ENCODE measurements at places on chromosomes 7 and 10.

- DNase-seq = no peak
Measured at GRCh38 chr10:87622314-87623004, 37.2 kb upstream of the PAPSS2 start.

DNA sequence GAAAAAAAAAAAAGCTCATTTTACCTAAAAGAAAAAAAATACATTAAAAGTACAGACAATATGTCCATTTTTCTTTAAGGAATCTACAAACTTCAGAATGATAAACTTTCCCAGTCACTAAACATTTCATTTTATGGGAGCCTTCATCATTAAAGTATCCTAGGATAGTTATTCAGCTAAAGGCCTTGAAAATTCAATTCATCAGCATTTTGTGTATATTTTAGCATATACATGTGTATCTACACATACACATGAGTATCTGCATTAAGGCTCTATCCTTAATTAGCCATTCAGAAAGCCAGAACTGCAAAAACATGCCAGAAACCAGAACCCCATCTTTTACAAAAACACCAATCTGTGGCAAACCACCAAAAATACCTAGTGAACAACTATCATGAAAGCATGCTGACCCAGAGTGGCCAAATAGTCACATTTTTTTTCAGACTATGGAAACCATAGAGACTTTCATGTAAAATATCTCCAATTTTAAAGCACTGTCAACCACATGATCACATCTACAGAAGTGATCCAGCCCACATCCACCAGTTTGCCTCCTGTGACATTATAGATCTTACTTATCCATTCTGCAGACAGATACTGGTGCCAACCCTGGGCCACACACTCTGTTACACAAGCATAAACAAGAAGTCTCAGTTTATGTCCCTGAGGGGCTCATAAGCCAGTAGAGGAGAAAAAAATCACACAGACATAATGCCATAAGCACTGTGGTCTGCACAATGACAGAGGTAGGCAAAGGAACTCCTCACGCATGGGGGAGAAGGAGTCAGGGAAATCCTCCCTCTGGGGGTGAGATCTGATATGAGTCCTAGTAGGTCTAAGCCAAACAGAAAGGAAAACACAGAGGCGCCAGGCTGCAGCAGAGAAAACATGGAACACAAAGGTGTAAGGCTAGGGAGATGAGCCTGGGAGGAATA is 79.2 kb downstream of the SRPK2 start:
- peak; percentile 83 for DNase-seq

- DNase-seq = peak; percentile 26
Measured at GRCh38 chr7:17299483-17299991, 1.1 kb downstream of the AHR start.

DNA sequence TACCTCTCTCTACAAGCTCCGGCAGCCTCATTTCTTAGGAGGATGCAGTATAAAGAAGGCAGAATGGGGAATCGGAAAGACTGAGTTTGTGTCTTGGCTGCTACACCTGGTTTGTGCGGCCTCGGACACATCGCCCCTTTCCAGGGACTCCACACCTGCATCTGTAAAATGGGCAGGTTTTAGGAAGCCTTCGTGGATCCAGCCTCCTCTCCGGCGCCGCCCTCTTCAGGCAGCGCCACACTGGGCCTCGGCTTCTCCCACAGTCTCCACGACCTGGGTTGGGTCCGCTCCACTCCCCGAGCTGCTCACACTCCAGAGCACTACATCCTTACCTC is 341 bp downstream of the GOT1 start:
- DNase-seq = no peak

- no peak for DNase-seq
Measured at GRCh38 chr7:35878351-35878750, 77.5 kb downstream of the SEPTIN7 start.

GRCh38 chr10:121027371-121027770 is 176.2 kb downstream of the WDR11 start:
- DNase-seq = no peak

- no peak for DNase-seq
Measured at GRCh38 chr10:131703541-131703940, 197.3 kb upstream of the PPP2R2D start.

DNA sequence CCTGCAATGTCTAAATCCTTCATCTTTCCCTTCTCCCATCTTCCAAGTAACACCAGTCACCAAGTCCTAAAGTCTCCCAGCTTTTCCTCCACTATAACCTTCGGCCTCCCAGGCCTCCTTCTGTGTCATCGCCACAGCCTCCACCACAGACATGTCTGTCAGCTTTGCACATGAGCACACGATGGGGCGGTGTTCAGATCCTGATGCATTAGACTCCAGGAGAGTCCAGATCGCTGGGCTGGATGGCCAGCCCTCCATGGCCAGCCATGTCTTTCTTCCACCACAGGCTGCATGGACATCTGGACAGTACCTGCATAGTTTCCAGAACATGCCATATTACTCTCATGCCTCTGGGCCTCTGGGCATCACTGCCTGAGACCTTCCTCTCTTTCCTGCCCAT is 974.2 kb upstream of the ZNF722 start:
- DNase-seq = no peak

- DNase-seq = no peak
Measured at GRCh38 chr7:7706101-7706511, 12.3 kb downstream of the RPA3 start.

DNA sequence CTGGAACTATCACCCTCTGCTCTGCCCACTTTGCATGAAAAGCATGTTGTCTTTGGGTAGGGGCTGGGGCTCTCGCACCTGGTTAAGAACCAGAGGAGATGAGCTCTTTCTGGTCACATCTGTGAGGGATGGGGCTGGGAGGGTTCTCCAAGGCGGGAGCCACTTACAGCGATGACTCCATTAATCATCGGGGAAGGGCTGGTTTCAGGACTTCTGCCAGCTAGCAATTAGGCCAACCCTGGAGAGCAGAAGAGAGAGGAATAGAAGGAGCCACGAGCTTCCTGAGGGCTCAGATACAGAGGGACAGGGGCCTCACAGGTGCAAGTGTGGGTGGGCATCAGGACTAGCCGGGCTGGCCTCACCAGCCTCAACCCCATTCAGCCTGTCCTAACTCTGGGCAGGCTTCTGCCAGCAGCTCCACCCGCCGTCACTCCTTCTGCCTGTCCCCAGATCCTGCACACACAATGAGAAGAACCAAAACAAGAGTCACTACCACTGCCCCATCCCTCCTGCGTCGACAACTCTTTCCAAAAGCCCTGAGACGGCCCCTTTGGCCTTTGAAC is 8.4 kb downstream of the AQP1 start:
- no peak for DNase-seq

- DNase-seq = peak; percentile 27
Measured at GRCh38 chr10:47340608-47341170, 7.5 kb upstream of the RBP3 start.

DNA sequence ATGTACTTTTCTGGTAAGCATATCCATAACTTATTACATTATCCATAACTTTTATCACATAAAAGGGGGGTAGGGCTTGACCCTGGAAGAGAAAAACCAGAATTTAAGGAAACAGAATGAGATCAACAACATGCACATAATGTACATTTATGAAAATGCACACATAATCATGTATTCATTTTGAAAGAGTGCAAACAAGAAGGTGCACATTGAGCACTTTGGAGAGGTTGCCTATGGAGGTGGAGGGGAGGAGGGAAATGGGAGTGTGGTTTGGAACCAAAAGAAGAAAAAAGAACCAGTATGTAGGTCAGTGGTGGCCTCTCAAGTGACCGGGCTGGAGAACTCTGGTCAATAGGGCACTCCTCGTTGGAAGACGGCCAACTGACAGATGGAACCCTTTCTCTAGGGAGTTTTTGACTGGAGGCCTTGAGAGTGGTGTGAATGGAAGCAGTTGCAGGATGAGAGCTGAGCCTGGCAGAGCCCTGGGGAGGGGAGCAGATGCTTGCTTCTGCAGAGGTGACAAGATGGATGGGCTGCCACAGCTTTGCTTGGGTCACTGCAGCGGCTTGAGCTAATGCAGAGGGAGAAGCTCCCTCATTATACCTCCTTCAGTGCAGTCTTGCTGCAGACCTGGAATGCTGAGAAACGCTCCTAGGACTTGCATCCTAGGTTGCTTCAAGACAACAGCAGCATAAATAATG is 192.7 kb downstream of the SEC23IP start:
- no peak for DNase-seq

DNA sequence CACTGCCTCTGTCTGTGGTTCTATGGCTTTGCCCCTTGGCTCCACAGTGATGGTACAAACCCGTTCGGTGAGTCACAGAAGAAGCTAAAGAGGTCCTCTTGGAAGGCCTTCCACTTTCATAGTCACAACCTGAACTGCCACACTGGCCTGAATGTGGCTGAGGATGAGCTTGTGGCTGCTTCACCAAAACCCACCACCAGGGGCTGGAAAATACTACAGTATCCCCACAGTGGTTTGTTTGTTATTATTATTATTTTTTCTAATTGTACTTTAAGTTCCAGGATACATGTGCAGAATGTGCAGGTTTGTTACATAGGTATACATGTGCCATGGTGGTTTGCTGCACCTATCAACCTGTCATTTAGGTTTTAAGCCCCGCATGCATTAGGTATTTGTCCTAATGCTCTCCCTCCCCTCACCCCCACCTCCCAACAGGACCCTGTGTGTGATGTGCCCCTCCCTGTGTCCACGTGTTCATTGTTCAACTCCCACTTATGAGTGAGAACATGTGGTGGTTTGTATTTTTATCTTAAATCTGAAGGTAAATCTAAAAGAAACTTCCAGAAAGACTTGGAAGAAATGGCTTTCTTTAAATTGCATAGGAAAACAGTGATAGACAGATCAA is 160.8 kb upstream of the NPSR1 start:
- no peak for DNase-seq

- DNase-seq = peak; percentile 49
Measured at GRCh38 chr7:71682841-71683781, 551.2 kb downstream of the GALNT17 start.

DNA sequence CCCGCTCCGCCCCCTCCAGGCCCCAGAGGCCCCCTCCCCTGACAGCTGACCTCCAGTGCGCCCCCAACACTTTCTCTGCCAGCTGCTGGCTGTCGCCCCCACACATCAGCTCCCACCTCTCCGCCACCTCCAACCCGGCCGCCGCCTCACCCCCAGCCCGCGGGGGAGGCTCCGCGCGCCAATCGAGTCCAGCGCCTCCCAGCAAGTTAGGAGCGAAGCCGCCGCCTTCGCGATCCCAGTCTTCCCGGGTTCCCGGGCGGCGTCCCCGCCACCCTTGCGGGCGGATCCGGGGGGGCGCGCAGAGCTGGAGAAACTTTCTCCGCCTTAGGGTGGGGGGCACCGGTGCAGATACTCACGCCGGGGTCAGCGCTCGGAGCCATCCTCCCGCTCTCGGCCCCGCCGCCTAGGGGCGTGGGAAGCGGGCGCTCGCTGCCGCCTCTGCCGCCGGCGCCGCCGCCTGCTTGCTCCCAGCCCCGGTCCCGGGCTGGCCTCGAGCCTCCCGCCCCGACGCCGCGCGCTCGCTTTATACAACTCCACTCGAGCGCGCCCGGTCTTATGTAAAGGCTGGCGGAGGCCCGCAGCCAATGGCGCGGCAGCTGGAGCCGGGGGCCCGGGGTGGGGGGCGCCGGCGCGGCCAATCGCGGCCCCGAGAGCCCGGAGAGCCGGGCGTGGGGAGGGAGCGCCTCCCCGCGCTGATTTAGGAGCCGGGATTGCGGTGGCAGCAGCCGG is at the start of gene CRTAC1:
Gene CRTAC1 (minus strand): TSS at position 529 of the 729 bp plus-strand sequence. CDS start 149 bp downstream, at position 380.
- peak; percentile 77 for DNase-seq

DNA sequence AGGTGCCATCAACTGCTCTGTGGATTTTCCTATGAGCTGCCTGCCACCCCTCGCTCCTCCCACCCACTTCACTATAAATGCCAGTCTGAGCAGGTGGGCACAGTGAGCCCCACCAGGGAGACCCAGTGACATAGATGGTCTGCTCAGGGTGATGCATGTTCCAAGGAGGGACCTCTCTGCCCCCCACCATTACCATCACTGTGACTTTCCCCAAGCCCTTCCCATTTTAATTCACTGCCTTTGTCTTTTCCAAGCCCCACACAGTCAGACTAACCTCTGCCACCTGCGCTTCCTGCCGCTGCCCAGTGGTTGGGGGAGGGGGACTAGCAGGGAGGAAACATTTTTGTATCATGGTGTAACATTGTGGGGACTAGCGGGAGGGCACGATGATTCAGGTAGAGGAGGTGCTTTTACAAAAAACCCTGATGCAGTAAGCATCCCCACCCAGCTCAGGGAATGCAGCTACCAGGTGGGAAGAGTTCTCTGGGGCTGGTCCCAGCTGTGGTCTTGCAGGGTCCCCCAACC is 24.6 kb downstream of the PRSS2 start:
- DNase-seq = no peak

- no peak for DNase-seq
Measured at GRCh38 chr7:77461842-77462241, 45.7 kb upstream of the GSAP start.

- peak; percentile 30 for DNase-seq
Measured at GRCh38 chr10:12849319-12850181, 152.0 kb downstream of the CCDC3 start.

GRCh38 chr7:135169141-135169963 is 1.2 kb downstream of the CYREN start:
- peak; percentile 19 for DNase-seq

DNA sequence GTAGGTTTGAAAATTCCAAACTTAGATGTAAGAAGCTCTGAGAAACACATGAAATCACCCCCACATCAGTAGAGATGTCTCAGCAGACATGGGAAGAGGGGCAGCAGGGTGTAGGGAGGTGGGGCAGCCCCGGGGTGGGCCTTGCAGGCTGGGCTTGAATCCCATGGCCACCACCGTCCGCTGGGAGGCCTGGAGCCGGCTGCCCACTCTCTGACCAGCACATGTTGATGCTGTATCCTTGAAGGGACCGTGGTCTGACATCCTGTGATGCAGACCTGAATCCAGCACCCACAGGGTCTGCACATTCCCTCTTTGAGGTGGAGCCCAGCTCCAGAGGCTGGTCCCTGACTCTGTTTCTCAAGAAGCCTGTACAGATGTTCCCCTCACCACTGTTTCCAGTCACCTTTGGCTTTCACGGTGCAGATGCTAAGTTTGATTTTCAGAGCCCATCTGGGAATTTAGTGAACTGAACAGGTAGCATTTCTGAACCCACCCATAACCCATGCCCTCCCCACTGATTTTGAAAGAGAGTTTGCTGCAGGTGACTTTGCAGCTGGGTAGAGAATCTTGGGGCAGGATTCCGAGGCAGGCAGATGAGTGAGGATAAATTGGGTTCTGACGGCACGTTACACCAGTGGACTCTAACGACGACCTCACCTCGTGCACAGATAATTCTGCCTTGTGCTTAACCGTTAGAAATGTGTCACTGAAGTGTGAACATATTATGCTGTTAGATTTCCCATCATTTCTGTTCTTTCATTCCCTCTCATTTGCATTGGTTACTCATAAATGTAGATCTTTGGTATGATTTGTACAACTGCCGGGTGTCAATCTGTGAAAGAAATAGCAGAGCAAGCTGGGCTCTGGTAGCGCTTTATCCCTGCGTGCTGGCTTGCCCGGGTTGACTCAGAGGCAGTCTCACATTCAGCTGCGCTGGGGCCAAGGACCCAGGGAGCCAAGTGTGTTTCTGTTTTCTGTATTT is 45.7 kb downstream of the IKZF1 start:
- DNase-seq = no peak

DNA sequence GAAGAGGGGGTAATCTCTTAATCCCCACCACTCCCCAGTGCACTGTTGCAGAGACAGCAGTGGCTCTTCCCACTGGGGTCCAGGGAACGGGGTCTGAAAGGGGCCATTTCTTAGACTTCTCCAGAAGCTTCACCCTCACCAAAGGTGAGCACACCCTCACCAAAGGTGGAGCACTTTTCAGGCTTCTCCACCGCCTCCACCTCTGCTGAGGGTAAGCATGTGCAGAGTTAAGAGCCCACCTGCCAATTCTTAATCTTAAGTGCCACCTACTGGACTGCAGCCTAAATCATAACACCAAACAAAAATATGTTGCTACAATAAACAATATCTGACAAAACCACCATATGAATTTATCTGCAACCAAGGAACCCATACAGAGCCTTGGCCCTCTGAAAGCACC is 27.0 kb downstream of the SNX13 start:
- DNase-seq = no peak
